ENCODE measurements at places on chromosomes 2 and 18.

- no peak for DNase-seq
Measured at GRCh38 chr18:23103449-23103848, 31.8 kb upstream of the CABLES1 start.

- no peak for DNase-seq
Measured at GRCh38 chr2:225027061-225027762, 15.1 kb downstream of the DOCK10 start.

GRCh38 chr2:30781451-30781850 lies 25.8 kb downstream of the CAPN13 start:
- DNase-seq, result no peak

DNA sequence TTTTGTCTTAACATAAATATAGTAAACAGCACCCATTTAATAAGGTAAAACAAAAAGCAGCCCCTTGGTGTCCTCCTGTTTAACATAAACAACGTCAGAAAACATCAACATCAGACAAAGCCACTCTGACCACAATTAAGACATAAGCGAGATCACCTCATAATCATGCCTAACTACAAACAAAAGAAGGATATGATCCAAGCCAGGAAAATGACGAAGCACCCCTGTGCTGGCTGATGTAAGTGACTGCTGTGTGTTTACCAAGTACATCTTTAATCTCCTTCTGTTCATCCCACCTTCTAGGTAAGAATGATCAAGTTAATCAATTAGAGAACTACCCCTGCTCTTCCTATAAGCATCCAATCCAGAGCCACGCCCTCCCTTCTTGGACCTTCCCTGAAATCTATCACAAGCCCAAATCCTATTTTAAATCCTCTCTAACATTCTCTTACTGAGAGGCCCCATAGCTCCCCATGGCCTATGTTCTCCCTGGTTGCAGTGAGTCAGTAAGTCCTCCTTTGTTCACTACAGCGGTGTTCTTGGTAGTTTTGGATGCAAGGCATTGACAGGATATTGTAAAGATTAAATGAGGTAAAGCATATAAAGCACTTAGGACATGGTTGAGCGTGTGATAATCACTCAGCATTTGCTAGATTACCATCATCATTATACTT lies 424.2 kb downstream of the TSN start:
- DNase-seq, result no peak

DNA sequence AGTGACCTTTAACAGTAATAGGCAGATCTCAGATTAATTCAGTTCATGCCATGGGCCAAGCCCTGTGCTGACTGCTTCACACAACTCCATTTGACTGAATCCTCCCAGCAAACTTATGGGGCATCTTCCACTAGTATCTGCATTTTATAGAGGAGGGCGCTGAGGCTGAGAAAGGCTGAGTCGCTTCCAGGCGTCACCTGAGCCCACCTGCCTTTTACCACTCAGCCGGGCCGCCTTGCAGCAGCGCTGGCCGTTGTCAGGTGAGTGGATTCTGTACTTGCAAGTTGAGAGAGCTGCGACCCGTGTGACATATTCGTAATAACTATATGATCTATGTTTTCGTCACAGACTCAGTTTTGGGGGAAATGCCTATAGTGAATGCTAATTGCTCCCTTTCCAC lies 59.3 kb upstream of the B3GNT7 start:
- no peak for DNase-seq

- DNase-seq, result peak; percentile 68
Measured at GRCh38 chr18:77132369-77133050, at the start of gene MBP. Gene MBP, minus strand, starts transcription at chr18:77132783. Its CDS starts 27,522 bp downstream, at chr18:77105261.

DNA sequence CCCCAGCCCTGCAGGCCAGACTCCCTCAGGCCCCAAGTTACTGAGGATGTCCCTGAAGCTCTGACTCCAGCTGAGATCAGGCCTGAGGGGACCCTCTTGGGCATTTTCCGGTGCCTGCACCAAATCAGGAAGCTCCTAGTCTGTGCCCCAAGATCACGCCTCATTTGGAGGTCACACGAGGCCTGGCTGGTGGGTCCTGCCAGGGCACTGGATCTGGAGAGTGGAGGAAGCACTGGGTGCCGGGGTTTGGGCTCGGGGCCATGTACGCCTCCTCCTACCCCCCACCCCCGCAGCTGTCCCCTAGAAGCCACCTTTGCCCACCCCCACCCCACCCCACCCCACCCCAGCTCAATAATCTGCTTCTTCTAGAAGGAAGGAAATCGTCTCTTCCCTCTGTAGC lies 16.2 kb downstream of the SH2D6 start:
- no peak for DNase-seq

GRCh38 chr2:128605421-128605820 lies 286.8 kb upstream of the HS6ST1 start:
- DNase-seq, result no peak

- DNase-seq, result no peak
Measured at GRCh38 chr18:26648509-26649192, 100.3 kb upstream of the KCTD1 start.

DNA sequence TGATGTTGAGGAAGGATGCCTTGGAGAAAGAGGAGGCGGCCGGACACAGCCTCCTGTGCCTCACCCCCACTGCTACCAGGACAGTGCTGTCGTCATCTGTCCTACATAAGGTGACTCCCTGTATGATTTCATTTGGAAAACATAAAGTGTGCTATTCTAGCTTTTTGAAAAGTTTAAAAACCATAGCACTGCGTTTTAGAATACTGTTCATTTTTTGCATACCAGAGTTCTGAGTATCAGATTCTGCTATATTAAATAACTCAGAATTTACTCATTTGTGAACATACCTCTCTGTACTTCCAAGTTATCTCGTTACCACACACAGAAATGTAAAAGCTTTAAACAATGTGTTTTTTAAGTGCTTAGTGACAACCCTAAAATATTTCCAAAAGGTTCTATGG lies 302.9 kb downstream of the LRRTM1 start:
- DNase-seq, result no peak

- DNase-seq, result no peak
Measured at GRCh38 chr2:96531366-96531765, 5.2 kb upstream of the ARID5A start.

- peak; percentile 67 for DNase-seq
Measured at GRCh38 chr2:170816504-170817092, at the start of gene GAD1. Gene GAD1, plus strand, starts transcription at chr2:170816887. Its CDS starts 1,705 bp downstream, at chr2:170818592.

DNA sequence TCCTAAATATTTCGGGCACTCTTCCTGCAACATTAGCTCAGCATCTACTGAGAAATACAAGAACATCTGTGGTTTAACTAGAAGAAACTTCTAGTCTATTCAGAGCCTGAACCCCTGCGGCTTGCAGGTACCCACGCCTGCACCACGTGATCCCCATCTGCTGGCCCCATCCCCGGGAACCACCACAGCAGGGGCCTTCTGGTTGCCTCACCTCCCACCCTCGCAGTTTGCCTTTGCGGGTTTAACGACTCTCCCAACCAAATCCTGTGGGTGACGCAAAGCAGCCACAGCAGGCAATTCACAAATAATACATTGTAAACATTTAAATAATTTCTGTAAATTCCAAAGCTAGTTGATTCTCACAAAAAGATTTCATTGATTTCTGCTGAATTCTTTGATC lies 90.2 kb upstream of the TMEM18 start:
- DNase-seq, result peak; percentile 11

- no peak for DNase-seq
Measured at GRCh38 chr18:61998957-61999356, 106.2 kb upstream of the RNF152 start.

GRCh38 chr2:240983996-240984498 lies 14.4 kb upstream of the SNED1 start:
- DNase-seq, result no peak

Measured in CD4-positive, alpha-beta T cell treated with Interferon alpha-2 for 1 hour (primary cell).